GM12878 (cell line): ENCODE measurements at places on chromosomes 3 and 15.

DNA sequence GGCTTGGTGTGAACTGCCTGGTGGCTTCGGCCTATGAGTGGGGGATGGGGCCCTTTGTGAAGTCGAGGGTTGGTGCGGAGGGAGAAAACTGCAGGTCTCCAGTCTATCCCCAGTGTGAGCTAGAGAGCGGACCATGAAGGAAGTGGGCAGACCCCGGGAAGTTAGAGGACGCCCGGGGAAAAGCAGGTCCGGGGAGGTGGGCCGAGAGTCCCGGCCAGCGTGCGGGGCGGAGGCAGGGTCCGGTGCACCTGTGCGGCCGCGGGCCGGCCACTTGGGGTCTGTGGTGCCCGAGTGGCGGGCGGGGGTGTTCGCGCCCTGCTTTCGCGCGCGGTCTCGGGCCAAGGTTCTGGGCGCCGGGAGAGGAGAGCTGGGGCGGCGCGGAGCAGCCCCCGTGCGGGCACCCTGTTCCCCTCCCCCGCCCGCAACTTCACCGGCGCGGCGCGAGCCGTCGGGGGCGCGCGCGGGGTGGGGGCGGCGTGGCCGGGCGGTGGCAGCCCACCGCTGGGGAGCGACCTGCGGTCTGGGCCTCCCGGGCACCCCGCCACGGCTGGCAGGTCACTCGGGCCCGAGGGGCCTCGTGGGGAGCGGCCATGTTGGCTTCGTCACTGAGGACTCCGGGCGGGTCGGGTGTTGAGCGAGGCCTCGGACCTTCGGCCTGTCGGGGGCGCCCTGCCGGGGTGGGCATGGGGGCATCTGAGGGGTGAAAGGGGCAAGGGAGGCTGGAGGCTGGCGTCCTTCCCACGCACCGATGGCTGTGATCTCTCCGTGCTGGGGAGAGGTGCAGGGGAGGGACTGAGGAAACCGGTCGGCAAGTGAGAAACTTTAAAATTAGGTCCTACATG is 4.8 kb downstream of the UBE2E1 start:
- no peak for DNase-seq

DNA sequence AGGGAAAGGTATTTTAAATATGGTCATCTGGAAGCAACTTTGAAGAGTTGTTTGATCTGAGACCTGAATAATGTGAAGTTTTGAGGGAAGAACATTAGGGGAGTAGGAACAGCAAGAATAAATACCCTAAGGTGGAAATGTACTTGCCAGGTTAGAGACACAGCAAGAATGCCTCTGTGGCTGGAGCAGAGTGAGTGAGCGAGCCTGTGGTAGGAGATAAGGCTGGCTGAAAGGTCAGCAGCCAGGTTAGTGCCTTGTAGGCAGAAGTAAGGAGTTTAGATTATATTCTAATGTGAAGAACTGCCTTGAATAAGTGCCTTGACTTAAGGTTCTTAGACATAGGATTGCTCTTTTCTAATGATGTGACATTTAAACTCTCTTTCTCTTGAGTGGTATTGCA is 18.3 kb downstream of the LRRC49 start:
- DNase-seq = no peak

DNA sequence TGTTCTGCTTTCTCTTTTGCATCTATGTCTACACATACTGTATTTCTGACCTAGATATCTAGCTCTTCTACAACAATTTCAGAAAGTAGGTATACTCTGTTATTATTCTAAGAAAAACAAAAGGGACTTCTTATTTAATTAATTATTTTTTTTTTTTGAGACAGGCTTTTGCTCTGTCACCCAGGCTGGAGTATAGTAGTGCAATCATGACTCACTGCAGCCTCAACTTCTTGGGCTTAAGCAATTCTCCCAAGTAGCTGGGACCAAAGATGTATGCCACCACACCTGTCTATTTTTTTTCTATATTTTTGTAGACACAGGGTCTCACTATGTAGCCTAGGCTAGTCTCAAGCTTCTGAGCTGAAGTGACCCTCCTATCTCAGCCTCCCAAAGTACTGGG is 130.6 kb downstream of the MBNL1 start:
- DNase-seq = no peak

GRCh38 chr15:101161656-101162055 is 90.2 kb downstream of the CHSY1 start:
- DNase-seq = no peak

DNA sequence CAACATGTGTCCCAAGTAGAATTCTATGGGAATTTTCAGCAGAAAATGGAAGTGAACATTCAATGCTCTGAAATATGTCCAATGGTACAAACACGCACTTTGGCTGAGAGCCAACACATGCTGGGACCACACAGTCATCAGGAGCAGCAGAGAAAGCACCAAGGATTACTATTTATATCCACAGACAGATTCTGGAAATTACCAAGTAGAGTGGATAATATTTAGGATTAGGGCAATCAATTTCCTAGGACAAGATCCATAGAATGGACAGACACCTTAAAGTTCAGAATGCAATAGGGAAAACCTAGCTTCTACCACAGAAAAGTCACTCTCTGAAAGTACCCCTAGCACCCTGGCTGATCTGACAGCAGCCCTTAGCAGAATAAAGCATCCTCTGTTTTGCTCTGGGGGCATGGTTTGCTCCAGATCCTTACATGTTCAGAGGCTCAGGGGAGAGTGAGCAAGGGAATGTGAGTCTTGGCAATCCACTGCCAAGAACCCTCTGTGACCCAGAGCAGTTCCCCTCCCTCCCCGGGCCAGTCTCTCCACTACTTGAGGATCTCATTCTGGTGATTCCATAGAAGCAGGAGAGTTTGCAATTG is 206.0 kb upstream of the WNT5A start:
- DNase-seq = no peak

DNA sequence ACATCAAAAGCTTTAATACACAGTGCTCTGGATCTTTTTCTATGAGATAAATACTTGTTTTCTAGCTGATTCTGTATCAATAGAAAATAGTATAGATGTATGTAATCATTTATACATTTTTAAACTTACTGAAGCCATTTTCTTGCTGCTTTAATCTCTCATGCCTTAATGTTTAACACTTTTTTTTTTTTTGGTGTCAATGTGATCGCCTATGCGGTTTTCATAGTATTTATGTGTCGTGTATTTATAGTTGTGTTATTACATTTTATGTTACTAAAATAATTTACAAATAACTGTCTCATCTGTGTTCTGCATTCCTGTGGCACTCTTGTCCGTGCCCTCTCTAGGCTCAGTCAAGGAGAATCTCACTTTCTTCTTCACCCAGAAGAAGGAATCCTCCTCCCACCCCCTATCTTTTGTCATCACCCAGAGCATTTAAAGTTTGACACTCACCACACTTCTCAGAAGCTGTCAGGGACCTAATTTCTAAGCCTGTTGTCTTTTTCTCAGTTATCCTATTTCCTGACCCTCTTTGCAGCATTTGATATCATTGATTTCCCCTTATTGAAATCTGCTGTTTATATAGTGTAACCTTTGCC is 21.4 kb upstream of the GPR171 start:
- DNase-seq = no peak

- DNase-seq = no peak
Measured at GRCh38 chr3:79253271-79253670, 514.5 kb downstream of the ROBO1 start.

GRCh38 chr3:71581457-71582035 is 2.0 kb downstream of the FOXP1 start:
- no peak for DNase-seq

- DNase-seq = no peak
Measured at GRCh38 chr3:46965151-46965550, 11.4 kb downstream of the CCDC12 start.

GRCh38 chr3:126345231-126345630 is 12.0 kb downstream of the KLF15 start:
- DNase-seq = no peak

DNA sequence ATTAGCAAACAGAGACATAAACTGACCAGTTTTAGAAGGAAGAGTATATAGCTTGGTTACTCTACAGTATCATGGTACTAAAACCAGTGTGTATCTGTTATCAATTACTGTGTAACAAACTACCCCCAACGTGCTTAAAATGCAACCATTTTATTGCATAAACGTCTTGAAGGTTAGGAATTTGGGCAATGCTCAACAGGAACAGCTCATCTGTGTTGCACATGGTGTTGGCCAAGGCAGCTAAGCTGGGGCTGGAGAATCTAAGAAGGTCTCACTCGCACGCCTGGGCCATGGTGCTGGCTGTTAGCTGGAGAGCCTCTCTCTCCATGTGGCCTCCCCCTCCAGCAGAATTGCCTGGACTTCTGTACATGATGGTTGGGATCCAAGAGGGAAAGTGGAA is 81.2 kb upstream of the THBS1 start:
- DNase-seq = no peak

DNA sequence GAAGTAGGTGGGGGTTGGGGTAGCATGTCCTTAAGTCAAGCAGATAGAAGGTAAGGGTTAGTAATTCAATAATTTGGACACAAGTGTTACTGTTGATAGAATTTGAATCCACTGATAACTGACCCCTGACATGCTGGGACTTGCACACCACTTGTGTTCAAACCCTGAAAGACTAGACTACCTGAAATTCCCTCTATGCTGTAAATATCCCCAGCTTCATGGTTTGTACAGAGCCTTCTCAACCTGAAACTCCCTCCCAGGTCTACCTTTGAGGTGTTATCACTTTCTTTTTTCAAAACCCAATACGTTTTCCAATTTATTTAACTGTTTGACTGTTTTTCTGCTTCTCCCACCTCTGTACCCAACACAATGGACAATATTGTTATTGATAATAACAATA is 459.6 kb downstream of the NLGN1 start:
- DNase-seq = no peak

DNA sequence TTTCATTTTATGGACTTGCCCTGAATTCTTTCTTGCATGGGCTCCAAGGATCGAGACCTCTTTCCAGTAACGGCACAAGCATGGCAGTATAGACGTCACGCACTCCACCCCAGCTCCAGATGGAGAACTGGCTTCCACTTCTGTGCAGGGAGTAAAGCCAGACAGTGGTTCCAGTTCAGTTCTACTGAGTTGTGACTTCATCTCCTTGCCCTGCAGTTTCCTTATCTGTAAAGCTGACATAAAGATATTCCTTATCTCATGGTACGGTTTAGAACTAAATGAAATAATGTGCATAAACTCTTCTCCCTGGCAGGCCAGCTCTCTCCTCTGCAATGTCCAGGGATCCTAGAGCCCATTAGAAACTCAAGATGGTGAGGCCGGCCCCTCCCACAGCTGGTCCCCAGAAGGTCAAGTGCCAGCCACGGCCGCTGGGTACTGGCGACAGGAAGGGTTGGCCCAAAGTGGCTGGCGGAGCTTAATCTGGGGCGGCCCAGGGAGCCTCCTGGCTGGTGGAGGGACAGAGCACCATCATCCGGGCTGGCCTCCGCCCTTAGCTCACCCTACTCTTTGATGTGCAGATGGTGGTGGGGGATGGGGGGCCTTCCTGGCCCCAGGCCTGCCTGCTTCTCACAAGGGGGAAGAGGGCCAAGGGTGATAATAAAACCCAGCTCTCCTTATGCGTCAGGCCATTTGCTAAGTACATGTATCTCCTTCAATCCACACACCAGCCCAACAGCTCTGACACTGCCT is 7.2 kb downstream of the MESP2 start:
- DNase-seq = no peak

DNA sequence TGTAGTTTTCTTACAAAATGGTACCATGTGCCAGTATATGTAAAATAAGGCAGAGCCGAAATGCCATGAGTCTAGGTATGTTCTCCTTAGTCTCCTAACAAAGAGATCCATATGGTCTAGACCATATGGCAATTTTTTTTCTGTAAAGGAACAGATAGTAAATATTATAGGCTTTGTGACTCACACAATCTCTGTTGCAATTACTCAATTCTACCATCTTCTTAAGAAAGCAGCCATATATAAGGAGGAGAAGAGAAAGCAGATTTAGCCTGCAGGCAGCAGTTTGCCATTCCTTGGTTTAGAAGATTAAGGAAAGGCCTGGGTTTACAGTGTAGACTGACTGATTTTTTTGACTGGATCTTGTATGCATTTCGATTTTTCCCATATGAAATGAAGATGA is 16.3 kb upstream of the BBX start:
- DNase-seq = no peak

GRCh38 chr3:3836845-3837244 is 37.6 kb downstream of the LRRN1 start:
- DNase-seq = no peak

- no peak for DNase-seq
Measured at GRCh38 chr15:62187910-62188309, 22.8 kb upstream of the C2CD4B start.

- DNase-seq = no peak
Measured at GRCh38 chr15:58999694-59000093, 12.2 kb downstream of the RNF111 start.

- DNase-seq = no peak
Measured at GRCh38 chr15:85733416-85733815, 61.3 kb downstream of the KLHL25 start.

- no peak for DNase-seq
Measured at GRCh38 chr3:23475446-23475845, 272.3 kb downstream of the UBE2E2 start.

- no peak for DNase-seq
Measured at GRCh38 chr15:30010746-30011145, 72.0 kb upstream of the GOLGA8J start.

GRCh38 chr3:71128961-71129360 is 454.6 kb downstream of the FOXP1 start:
- no peak for DNase-seq

GRCh38 chr3:21682206-21682605 is 68.8 kb downstream of the ZNF385D start:
- DNase-seq = no peak

DNA sequence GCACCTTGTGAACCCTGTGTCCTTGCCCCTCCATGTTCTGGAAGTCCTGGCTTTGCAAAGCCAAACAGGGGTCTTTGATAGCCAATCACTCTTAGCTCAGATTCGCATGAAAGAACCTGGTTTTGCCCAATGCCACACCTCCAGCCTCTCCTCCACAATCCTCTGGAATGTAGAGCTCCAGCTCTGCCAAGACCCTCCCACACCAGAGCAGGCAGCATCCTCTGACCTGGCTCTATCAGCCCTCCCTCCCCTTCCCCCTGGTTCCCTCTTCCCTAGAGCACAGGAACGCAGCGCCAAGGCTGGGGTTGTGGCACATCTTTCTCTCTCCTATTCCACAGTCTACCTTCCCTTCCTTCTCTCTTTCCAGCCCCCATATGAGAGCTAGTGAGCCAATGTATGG is 133.3 kb downstream of the RPLP1 start:
- no peak for DNase-seq
